ENCODE measurements at places on chromosomes 2 and 18.

DNA sequence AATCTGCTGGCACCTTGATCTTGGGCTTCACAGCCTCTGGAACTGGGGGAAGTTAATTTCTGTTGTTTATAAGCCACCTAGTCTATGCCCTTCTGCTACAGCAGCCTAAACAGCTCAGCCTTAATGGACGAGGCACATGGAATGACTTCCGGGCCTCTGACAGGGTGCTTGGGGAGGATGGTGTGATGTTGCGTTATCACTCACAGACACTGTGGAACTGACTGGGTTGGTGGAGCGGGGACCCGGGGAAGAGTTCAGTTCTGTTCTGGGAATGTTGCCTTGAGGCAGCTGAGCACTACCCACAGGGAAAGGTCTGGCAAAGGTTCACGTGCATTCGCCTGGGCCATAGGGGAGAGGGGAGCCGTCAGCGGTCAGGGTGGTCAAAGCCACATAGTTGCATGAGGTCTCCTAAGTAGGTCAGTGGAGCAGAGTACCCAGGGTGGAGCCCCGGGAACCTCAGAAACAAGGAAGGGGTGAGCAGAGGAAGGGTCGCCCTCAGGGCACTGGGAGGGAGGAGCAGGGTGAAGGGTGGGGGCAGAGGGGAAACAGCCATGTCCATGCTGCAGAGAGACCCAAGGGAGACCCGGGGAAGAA lies 36.2 kb downstream of the LRRFIP1 start:
- DNase-seq = no peak

DNA sequence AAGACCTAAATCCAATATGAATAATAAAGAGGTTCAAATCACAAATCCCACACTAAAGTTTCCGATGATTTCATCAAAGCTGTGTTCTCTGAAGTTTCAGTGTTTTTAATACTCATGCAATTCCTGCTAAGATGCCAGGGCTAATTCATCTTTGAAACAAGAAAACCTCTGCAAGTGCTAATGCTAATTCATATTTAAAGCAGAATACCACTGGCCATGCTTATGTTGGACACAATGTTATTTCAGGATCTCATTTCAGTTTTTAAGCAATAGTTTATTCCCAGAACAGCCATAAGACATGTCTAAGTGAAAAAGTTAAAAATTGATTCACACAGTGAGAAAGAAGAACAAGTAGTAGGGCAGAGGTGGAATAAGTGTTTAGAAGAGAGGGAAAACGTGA lies 62.8 kb downstream of the GRB14 start:
- DNase-seq = no peak

- no peak for DNase-seq
These were observed 1313.0 kb upstream of the FAM98A start for GRCh38 chr2:34912084-34912483.

- DNase-seq = no peak
These were observed at the start of gene ANKMY1 for GRCh38 chr2:240557808-240558207. ANKMY1 (minus strand) TSS chr2:240557988; CDS start chr2:240557335, 653 bp downstream.

GRCh38 chr2:246489-247144 lies 17.2 kb downstream of the SH3YL1 start:
- peak; percentile 11 for DNase-seq

GRCh38 chr2:181847702-181848101 lies 43.8 kb upstream of the ITPRID2 start:
- DNase-seq = no peak

DNA sequence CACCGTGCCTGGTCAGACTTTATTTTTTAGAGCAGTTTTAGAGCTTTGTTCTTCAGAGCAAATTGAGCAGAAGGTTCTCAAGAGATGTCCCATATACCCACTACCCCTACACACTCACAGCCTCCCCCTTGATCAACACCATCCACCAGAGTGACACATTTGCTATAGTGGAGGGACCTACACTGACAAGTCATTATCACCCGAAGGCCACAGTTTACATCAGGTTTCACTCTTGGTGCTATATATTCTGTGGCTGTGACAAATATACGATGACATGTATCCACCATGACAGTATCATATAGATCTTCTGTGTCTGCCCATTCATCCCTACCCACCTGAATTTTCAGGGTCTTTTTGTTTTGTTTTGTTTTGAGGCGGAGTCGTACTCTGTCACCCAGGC lies 15.4 kb upstream of the ATP6V1C2 start:
- no peak for DNase-seq
